T-helper 2 cell treated with Interferon-gamma antibody and Interleukin-4, amounts not matched to agents 5 μg/mL and 100 μg/mL, for 36 hours (primary cell): ENCODE measurements at places on chromosomes 5 and 9.

- DNase-seq = no peak
Observed at GRCh38 chr5:54985301-54986268, at the start of gene ESM1. ESM1 (minus strand) TSS chr5:54985593; CDS start chr5:54985517, 76 bp downstream.

DNA sequence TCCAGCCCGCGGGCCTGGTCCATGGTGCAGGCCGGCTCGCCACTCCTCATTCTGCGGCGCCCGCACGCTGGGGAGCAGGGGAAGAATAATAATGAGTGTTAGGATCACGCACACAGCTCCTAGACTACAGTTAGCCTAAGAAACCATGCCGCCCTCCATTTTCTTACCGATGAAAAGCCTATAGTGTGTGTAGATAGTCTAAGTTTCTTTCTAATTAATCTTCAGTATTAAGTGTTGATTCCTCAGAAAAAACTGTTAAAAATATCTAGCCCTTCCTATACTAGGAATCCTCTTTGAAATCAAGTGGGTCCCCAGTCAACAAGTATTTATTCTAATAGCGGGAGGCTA lies 9.3 kb downstream of the ZBED3 start:
- DNase-seq = no peak

- DNase-seq = no peak
Observed at GRCh38 chr5:55570570-55570969, 35.8 kb upstream of the PLPP1 start.

DNA sequence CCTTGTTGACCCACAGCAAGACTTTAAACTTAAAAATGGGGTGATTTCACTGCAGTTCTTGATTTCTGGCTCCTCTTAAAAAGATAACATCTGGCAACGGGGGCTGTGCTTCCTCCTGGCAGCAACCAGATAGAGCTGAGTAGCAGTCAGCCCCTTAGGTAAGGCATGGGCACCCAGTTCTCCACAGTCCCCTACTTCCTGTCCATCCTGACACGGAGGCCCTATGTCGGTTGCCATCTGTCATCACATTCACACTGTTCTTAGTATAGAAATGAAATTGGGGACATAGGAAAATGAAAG lies 11.7 kb downstream of the CD74 start:
- no peak for DNase-seq

- DNase-seq = no peak
Observed at GRCh38 chr5:75756981-75757380, 39.7 kb upstream of the POC5 start.

DNA sequence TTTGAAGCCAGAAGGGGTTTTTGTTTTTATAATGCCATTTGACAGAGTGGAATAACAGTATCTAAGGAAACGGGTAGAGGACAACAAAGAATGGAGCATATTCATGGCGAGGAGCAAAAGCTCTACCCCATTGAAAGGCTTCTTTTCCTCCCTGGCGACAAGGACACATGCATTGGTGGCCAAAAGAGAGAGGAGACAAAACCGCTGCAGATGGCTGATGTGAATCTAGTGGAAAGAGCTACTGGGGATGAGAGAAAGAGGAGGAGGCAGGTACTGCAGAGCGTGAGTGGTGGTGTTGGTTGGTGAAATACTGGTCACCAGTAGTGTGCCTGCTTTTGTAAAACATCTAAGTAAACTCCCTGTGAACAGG lies 491 bp downstream of the APC start:
- no peak for DNase-seq

DNA sequence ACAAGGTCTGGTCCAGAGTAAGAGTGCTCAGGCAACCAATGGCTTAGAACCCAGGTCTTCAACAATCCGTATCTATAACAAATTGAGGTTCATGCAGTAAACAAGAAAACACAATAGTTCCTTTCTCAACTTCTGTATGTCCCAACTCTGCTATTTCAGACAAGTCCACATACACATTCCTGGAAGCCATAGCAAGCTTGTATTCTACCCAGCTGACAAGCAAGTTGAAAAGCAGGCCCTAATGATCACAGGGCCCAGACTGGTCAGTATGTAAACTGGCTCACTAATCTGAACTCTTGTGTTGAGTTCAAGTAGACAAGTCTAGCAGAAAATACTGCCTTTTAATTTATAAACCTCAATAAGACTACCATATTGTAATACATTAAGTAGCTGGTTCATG lies 26.9 kb downstream of the FNIP1 start:
- no peak for DNase-seq

- DNase-seq = no peak
Observed at GRCh38 chr9:114002986-114003350, 75.1 kb downstream of the AMBP start.

DNA sequence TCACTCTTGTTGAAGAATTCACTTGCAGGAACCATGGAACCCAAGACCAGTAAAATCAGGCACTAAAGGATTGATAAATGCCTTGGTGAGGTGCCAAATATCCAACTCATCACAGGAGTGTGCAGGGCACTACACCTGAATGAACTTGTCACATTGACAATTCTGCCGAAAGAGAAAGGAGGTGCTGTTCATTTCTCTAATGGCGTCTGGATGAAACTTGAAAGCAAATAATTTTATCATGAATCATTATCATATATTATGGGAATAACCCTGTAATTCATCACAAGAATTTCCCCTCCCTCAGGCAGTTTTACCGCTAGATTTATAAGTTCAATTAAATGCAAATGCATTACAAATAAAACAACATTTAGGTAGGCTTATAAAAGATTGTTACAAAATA lies 360.0 kb downstream of the GLIS3 start:
- DNase-seq = no peak

DNA sequence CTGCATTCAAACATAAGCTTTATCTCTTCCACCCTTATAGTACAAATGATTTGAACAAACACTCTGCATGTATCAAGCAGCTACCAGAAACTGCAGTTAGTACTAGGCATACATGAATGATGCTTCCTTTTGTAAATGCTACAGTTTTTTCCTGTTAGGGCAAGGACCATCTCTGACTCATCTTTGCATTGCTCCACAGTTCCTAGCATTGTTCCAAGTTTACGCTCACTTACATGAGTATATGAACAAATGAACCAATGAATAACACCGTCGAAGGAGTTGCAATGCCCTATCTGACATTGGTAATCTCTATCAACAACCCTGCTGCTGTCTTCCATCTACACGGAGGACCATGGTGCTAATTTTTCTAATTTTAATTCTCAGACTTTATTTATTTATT lies 2.1 kb upstream of the ALDH7A1 start:
- DNase-seq = no peak

DNA sequence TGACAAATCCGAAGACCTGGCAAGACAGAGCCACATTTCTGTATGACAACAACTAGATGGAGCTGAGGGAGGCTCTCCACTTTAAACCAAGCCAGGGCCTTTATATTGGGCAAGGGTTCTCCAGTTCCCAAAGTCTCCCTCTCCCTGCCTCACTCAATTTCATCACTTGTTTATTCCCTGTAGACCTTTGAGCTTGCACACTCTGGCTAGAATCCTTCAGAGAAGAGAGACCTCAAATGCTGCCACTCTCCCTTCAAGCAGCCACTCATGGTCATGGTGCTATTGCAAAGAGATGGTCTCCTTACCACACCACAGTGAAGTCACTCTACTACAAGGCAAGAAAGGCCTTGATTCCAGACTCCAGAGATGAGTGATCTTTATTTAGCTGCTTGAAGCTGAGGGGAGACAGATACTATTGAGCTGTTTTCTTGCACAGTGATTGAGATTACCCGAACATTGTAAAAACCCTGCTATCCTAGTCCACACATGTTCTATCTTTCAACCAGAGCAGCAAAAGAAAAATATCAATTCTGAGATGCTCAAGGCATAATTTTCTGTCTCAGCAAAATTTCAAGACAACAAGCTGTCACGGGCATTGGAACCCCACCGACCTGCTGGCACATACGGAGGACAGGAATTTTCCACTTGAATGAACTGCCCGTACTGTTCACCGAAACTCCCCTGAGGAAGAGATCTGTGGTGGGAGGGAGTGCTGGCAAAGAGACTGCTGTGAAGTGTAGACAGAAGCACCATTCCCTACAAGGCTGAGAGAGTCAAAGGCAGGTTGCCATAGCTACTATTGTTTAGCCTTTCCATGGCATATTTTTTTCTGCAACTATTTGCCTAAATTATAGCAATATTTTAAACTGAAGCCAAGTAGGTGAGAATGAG lies 81.1 kb downstream of the CDO1 start:
- DNase-seq = no peak

GRCh38 chr5:123382252-123382651 lies 41.0 kb downstream of the CEP120 start:
- no peak for DNase-seq

GRCh38 chr5:146027751-146028150 lies 77.6 kb downstream of the PLAC8L1 start:
- no peak for DNase-seq

GRCh38 chr5:15425766-15426165 lies 74.2 kb upstream of the FBXL7 start:
- DNase-seq = no peak

GRCh38 chr9:104258296-104259011 lies 164.3 kb downstream of the SMC2 start:
- DNase-seq = no peak

GRCh38 chr5:137215780-137216179 lies 283.3 kb downstream of the SPOCK1 start:
- no peak for DNase-seq

- DNase-seq = no peak
Observed at GRCh38 chr9:93653760-93654159, 77.4 kb downstream of the PHF2 start.
